Stimulated activated CD4-positive, alpha-beta T cell treated with anti-CD3 and anti-CD28 coated beads, Interleukin-15, amount 100 ng/mL, for 1 hour (primary cell): ENCODE measurements at places on chromosomes 6 and 20.

GRCh38 chr20:39016506-39016905 is 54.4 kb downstream of the DHX35 start:
- no peak for DNase-seq

DNA sequence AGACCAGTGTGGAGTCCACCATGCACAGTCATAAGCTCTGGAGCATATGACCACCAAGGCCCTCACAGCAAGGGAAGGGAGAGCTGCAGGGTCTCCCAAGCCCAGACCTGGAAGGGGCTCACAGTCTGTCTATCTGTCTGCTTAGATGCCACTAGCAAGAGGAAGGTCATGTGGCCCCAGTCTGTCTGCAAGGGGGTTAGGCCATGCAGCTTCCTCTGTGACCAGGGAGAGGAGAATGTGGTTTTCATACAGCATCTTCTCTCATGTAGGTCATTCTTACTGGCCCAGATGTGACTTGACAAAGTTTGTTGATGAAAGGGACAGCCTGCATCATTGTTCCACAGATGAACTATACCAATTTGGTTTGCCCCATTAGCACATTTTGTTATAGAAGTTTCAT is 260.8 kb downstream of the FARS2 start:
- no peak for DNase-seq

DNA sequence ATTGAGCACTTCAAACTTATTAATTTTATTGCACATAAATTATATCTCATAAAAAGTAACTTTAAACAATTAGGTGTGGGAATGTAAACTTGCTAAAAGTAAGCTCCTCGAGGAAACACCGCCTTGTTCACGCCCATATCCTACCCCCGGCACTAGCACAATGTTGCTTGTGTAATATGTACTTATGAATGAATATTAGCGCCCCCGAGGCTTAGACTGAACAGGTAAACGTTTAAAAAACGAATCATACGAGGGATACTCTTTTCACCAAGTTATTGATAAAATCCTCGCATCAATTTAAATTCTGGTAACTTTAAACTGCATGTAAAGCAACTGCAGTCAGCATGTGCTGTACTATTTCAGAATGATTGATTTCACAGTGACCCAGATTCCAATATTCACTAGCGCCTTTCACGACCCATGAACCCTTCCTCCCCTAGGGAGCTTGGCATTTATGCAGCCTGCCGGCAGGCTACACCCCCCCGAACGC is 637 bp downstream of the TFB1M start:
- DNase-seq, result no peak

DNA sequence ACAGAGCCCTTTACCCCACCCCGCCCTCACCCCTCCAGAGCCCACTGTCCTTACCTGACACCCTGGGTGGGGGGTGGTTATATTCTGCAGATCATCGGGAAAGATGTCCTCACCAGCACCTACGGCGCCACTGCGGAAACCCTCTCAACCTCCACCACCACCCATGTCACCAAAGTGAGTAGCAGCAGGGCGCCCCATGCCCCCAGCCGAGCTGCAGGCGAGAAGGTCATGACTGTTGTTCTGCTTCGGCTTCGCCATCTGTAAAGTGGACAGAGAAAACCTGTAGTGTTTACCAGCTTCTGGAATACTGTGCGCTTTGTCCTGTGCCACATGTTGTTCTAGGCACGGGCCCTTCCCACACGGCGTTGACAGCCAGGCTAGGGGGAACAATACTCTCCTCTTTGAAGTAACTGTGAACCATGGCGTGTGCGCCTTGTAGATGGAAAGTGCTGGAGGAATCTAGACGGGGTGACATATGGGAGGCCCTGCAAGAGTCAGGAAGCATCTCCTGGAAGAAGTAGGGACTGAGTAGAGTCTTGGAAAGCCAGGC is 16.5 kb upstream of the AAR2 start:
- DNase-seq, result no peak

DNA sequence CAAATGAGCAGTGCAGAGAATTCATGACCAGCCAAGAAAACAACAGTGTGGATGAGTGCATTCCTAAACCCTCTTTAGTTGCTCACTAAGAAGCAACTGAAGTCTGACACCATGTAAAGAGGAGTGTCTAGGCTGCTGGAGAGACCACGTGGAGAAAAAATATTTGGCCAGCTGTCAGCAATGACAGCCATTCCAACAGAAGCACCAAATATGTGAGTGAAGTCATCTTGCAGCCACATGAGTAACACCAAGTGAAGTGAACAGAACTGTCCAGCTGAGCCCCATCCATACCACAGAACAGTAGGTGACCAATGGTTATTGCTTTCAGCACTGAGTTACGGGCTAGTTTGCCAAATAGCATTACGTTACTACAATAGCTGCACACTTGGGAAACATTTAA is 89.4 kb downstream of the TBXT start:
- DNase-seq, result no peak

- DNase-seq, result no peak
These were observed 904.5 kb upstream of the EPHA7 start for GRCh38 chr6:94323853-94324252.

- DNase-seq, result no peak
These were observed 10.3 kb downstream of the ZMYND8 start for GRCh38 chr20:47346172-47346571.

- no peak for DNase-seq
These were observed 50.4 kb downstream of the ARFGEF2 start for GRCh38 chr20:48971956-48972355.

- no peak for DNase-seq
These were observed 45.4 kb upstream of the NKX2-2 start for GRCh38 chr20:21559305-21559704.

DNA sequence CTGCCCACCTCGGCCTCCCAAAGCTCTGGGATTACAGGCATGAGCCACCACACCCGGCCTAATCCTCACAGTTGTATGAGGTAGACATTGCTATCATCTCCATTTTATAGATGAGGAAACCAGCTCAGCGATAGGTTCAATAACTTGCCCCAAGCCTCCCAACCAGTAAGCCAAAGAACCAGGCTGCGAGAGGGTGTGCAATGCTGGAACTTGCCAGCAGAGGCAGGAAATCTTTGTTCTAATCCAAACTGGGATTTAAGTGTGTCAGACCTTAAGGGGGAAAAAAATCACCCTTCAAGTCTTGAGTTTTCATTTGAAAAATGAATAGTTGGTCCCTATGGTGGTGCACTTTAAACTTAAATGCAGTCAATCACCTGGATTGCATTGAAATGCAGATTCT is 20.1 kb upstream of the RNGTT start:
- DNase-seq, result no peak

DNA sequence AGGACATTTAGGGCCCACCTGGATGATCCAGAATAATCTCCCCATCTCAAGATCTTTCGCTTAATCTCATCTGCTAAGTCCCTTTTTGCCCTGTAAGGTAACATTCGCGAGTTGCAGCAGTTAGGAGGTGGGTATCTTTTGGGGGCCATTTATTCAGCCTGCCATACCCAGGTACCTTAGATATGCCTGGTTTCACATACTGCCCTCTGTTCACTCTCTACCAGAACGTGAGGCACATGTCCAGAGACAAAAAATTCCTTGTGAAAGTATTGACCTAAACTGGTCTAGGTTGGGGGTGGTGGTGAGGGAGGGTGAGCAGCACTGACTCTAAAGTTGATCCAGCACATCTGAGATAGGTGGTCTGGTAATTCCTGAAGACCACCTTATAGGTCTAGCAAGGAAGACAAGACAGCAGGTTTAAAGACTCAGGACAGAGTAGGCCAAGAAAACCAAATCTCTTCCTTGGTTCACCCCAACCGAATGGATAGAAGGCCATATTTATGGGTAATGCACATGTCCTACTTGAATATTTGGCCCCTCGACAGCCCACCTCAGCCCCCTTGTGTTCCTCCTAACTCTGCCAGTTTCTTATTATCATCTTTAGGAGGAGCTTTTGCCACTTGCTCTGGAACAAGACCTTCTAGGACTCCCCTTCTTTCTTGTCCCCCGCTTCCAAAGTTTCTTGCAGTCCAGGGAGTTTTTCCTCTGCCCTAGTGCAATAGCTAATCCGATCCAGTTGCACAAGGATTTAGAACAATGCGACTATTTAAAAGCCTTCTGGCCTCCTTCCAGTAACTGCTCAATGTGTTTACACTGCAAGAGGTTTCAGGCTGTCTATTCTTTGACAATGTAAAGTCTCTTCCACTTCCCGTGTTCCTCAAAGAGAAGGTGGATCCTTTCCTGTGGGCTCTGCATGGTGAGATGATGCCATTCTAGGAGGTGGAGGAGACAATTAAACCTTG is 213.0 kb upstream of the LAMP5 start:
- no peak for DNase-seq

DNA sequence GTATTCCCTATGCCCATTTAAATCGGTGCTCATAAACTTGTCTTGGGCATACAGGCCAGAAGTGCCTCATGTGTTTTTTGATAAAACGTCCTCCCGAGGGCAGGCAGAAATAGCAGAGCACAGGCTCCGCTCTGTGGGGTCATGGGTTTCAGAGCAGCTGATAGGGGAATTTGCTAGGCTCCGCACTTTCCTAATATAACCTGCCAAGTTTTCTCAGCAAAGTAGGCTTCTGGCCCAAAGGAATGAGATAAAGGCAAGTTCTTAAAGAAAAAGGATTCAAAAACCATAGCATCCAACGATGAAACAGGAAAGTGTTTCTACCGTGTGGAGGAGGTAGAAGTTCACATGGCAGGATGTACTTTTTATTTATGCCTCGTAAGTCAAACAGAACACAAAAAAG is 69.8 kb upstream of the RALGAPA2 start:
- DNase-seq, result no peak

DNA sequence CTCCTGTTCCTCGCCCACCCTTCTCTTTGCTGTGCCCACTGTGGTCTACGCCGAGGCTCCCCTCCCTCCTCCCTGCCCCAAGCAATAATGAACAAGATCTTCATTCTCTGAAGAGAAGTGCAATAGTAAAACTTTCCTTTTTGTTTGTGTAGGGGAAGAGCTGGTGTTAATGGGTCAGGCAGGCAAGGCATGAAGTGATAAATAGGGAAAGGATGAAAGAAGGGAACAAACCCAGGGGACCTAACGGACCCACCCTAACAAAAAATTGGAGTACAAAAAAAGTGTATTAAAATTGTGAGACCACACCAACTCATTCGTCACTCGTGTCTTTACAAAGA is 66.9 kb downstream of the ZBTB2 start:
- no peak for DNase-seq

- no peak for DNase-seq
These were observed 306.2 kb upstream of the ZFP64 start for GRCh38 chr20:52497731-52498130.

- DNase-seq, result no peak
These were observed 334.3 kb upstream of the MANEA start for GRCh38 chr6:95243053-95243452.

DNA sequence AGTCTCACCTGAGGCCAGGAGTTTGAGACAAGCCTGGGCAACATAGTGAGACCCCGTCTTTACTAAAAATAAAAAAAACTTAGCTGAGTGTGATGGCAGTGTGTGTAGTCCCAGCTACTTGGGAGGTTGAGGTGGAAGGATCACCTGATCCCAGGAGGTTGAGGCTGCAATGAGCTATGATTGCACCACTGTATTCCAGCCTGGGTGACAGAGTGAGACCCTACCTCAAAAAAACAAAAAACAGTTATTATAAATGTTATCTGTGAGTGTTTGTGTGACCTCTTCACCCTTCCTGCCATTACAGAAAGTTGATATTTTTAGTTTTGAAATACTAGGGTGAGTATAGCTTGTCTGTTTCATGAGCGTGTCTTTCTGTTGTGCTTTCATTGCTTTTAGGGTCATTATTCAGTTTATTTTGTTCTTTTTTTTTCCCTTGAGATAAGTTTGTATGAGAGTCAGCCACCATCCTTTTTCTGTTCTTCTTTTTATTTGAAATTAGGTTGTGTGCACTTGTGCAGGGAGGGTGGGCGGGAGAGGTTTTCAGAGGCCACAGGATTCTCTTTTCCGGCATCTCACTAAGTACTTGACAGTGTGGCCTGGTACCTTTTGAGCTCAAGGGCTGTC is 26.2 kb downstream of the CDYL start:
- DNase-seq, result no peak

DNA sequence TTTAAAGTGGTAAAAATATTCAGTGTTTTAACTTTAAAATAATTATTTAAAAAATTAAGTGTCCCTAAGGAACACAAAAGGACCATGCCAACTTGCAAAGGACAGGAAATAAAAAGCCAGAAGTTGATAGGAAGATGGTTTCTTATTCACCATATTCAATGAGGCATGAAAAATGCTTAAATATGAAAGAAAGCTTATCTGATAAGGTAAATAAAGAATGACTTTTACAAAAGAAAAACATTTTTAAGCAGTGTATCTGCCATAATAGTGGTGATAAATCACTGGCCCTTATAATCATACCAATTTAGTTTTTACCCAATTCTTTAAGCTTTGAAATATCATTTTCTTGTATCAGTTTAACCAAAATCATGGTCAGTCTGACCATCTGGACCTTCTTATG is 33.5 kb upstream of the POPDC3 start:
- no peak for DNase-seq

- DNase-seq, result no peak
These were observed 197.2 kb upstream of the THEMIS start for GRCh38 chr6:128098000-128098581.

DNA sequence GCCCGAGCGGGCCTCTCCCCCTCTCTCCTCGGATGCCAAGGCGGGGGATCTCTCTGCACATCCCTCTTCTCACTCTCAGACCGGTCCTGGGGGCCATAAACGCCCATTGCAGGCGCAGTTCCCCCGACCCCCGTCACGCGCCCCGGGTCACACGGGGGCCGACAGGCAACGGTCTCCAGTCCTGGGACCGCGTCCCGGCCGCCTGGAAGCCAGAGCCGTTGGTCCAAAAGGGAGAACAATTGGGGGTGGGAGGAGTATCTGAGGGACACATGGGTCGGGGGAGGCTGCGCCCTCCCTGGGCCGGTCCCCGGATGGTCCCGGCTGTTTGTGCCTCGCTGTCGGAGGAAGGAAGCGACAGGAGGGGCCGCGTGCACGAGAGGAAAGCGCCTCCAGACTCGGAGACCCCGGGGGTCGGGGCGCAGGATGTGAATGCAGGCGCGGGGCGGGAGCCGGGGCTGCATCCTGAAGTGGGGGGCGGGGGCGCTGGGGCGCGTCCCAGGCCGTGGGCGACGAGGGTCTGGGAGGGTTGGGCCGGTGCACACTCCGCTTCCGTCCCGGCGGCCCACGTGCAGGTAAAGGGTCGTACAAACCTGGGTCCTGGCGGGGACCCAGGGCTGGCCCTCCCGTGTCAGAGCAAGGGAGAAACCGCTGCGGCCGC is 903 bp downstream of the SLC4A11 start:
- no peak for DNase-seq

GRCh38 chr6:164121527-164121926 is 707.0 kb downstream of the QKI start:
- no peak for DNase-seq

- no peak for DNase-seq
These were observed 76.4 kb downstream of the ARHGAP18 start for GRCh38 chr6:129633529-129633928.
